ENCODE measurements at places on chromosomes 16 and 17.

- no peak for DNase-seq
Observed at GRCh38 chr17:75814900-75815373, 29.3 kb downstream of the UNC13D start.

- no peak for DNase-seq
Observed at GRCh38 chr16:15830832-15831451, 25.9 kb downstream of the MYH11 start.

DNA sequence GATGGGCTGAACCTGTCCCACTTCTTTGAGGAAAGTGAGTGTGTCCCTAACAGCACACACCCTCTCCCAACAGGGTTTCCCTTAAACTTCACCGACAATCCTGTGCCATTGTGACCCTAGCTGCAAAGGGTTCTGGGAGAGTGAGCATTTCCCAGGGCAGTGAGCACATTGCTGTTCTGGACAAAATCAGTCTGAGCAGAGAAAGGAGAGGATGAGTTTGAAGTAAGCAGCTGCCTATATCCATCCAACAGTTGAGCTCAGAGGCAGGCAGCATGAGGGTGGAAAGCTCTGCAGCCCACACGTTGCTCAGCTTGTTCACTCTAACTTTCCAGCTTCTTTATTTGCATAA lies 296.5 kb upstream of the MAF start:
- no peak for DNase-seq

- DNase-seq: no peak
Observed at GRCh38 chr17:44922136-44922535, 6.8 kb upstream of the GFAP start.

DNA sequence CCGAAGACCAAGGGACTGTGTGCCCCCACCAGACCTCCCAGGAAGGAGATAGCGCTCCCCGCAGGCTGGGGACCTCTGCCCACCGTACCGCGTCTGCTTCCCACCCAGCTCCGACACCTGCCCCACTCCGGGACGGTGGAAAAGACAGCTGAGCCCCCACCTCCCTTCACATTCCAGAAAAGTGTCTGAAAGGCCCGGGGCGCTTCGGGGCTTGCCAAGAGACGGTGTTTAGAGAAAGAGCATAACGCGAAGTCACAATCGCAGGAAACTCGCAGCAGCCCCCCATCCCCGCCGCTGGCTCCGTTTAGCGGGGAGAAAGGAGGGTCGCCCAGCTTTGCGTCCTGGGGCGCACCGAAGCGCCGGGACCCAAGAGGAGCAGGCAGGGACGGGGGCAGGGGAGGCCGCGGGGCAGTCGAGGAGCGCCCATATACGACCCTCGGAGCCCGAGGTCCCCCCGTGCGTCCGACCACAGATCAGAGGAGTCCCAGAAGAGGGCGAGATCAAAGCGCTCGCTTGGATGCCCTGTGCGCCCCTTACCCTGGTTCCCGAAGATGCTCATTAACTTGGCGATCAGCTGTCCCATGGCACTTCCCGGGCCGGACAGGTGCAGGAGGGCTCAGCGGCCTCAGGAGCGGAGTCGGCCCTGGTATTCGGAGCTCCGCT lies 652 bp downstream of the ARL5C start:
- no peak for DNase-seq

- no peak for DNase-seq
Observed at GRCh38 chr16:12570046-12570618, 233.6 kb downstream of the CPPED1 start.

- peak; percentile 8 for DNase-seq
Observed at GRCh38 chr16:77888871-77889270, 100.5 kb downstream of the VAT1L start.

GRCh38 chr17:46949291-46950174 lies 26.6 kb downstream of the GOSR2 start:
- no peak for DNase-seq

DNA sequence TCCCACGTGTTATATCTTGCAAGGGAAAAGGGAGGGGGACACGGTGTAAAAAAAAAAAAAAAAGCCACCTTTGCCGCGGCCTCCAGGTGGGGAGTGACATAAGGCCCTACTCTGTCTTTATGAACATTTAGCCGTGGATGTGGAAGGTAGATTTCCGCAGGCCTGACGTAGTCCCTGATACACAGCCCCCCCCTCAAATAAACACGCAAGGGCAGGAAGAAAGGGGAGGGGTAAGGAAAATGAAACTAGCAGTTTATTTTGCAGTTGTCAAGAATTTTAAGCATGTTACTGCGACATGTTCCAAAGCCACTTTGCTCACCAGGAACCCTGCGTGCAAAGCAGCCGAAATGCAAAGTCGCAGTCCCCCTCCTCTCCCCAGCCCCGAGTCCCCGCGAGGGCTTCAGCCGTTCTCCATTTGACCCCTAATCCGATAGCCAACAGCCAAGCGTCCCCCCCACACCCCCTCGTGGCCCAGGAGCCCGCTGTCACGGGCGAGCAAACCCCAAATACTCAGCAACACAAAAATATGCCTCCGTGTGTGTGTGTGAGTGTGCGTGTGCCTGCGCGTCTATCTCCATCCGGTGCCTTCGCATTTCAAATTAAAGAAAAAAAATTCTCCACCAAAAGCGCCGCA lies 1.2 kb downstream of the CBX4 start:
- DNase-seq: no peak

DNA sequence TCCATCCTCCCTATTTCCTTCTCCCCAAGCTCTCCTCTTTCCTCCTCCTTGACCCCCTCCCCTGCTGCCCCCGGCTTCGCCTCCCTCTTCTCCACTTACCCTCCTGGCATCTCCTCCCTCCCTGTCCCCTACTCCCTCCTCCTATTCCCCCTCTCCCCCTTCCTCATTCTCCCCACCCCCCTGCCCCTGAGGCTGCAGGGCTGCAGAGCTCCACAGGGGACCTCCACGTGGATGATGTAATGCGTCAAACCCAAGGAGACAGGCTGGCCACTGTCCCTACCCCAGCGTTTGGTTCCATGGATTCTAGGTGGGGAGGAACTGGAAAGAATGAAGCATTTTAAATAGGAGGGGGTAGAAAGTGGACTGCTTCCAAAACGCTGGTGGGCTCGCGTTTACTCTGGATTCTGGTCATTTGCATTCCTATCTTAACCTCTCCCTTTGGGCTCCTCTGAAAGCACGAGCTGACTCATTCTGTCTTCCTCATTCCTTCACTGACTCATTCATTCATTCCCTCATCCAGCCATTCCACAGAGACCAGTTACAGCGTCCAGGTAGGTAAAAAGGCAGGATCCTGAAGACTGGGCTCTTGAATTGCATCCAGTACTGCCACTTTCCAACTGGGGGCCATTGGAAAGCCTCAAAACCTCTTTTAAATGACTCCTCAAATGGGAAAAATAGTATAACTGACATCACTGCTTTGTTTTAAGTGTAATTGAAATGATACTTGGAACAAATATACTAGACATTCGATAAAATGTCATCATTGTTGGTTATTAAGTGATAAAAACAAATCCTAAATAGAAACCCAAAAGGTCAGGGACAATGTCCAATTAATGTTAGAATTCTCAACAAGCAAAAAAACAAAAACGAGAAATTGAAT lies 943 bp upstream of the COTL1 start:
- DNase-seq: no peak

DNA sequence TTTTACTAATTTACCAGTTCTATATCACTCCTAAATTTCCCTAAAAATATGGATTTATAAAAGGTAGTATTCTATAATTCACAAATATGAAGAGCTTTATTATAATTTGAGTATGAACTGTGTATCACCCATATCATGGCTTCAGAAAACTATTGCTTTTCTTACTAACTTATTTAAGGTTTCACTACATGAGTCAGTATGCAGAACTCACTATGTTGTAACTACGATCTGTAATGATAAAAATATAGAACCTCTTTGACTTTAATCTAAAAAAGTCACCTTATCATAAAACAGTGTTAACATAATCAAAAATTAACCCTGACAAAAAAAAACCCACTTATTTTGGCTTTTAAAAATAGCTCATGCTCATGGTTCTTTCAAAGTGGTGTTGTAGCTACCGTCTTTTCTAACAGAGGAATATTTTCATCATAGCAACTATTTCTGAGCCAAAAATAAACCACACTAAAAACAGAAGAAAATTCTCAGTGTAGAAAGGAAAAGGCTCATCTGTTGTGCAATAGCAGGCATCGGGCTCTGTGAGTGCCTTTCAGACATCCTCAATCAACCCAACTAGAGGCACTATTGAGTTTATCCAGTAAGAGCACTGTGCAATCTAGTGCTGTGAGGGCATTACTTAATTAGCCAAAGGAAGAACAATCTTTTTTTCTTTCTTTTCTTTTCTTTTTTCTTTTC lies 42.1 kb downstream of the ITGAM start:
- DNase-seq: no peak

GRCh38 chr16:51734220-51734619 lies 583.1 kb upstream of the SALL1 start:
- DNase-seq: no peak

DNA sequence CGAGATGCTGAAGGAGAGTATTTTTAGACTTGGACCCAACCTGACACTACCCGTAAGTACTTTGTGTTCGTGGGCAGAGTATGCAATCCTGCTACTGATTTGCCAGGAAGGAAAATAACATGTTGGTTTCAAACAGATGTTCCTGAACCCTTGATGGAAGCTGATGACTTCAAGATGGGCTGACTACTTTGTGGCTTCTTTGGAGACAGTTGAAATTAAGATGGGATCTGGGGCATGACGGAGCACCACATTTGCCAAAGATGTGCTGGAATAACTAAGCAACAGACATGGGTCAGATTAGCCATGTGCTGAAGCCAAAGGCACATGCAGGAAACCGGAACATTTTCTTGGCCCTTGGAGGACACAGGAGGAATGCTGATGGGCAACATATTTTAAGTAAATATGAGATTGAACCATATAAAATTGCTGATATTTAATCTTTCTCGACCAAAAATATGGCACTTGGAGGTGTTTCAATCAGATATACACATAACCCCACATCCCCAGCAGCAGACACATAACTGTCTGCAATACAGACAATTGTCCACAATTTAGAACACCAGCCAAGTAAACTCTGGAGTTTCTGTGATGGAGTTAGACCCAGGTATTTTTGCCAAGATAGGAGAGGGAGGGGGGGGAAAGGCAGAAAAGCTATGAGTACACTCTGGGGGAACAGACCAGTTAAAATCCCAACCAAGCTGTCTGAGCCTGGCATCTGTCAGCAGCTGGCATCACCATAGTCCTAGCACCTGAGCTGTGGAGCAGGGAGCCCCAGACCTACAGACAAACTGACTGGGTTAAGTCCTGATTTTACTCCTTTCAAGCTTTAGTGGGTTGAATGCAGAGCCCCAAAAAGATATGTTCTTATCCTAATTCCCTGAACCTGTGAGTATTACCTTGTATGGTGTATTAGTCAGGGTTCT lies 329.4 kb upstream of the CDH5 start:
- DNase-seq: no peak

DNA sequence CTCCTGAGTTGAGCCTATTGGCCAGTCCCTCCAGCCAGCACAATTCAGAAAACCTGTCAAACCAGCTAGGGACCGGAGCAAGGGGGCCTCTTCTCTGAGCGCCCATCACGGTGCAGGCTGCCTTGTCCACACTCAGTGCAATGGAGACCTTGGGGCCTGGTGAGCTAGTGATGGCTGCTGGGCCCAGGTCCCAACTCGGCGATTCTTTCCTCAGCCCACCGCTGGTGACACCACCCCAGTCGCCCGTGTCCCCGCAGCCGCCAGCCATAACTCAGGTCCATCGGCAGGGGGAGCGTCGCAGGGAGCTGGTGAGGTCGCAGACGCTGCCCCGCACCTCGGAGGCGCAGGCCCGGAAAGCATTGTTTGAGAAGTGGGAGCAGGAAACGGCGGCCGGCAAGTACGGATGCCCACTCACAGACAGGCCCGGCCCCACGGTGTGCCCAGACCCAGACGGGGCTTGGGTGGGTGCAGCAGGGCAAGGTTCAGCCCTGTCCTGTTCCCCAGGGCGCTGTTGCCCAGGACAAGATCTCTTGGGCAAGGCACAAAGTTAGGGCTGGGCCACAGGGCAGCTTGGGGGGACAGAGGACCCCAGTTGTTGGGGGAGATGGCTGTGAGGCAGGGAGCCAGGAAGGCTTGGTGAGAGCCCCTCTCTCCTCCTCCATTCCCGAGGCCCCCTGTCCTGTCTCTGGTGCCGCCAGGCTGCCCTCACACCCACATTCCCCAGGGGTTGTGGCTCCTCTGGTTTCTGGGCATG lies 10.8 kb downstream of the SMTNL2 start:
- no peak for DNase-seq

DNA sequence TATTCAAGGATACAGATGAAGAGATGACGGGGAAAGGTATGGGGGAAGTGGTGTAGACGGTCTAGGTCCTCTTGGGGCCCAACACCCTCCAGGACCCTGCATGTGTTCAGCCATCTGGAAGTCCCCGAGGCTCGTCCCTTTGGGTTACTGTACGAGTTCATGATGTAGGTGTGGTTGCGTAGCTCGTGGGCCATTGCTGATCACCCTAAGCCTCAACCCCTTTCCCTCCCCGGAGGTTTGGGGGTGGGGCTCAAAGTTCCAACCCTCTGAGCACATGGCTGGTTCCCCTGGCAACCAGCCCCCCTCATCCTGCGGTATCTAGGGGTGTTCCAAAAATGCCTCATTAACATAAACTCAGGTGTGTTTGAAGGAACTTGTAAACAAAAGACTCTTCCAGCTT lies 98.8 kb upstream of the METRNL start:
- DNase-seq: no peak

DNA sequence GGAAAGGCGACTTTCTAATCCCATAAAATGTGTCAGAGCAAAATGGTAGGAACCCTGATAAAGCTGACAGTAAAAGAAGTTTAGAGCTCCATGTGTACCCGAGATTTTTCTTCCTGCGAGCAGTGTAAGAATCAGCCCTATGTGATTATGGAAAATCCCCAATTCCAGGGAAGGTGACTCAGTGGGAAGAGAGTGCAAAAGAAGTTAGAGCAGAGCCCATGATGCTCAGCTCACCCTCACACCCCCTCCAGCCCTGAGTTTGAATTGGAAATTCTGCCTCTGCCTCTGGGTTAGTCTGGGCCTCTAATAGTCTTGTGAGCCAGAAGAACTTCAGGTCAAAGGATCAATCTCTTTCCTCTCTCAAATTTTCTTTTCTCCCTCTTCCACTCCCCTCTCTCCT lies 12.5 kb downstream of the C17orf78 start:
- no peak for DNase-seq

- DNase-seq: no peak
Observed at GRCh38 chr16:85505794-85506634, 107.1 kb upstream of the GSE1 start.

DNA sequence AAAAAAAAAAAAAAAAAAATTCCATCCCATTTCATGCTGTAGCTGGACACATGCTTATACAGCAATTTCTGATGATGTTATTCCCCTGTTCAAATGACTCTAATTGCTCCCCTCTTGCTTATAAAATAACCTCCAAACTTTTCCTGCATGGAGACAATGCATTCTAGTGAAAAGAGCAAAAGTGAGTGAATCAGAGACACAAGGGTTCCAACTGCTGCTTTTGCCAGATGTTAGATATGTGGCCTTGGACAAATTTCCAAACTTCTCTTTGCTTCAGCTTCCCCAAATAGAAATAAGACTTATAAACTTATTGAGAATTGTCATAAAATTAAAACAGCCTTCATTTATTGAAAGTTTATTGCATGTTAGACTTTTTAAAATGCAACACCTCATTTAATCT lies 65.0 kb upstream of the AXIN2 start:
- DNase-seq: no peak

Data from NCI-H2227 treated with DMSO at 0.1 percent for 48 hours (cell line).